ENCODE measurements at places on chromosomes 4 and X. TPM values are rescaled to one million over a fixed set of nuclear protein-coding genes. Genes with fewer than 3 reads are reported as not detected.

The NOX1 gene
- not detected for total RNA-seq

The FAT1 gene
- total RNA-seq, result not detected

DNA sequence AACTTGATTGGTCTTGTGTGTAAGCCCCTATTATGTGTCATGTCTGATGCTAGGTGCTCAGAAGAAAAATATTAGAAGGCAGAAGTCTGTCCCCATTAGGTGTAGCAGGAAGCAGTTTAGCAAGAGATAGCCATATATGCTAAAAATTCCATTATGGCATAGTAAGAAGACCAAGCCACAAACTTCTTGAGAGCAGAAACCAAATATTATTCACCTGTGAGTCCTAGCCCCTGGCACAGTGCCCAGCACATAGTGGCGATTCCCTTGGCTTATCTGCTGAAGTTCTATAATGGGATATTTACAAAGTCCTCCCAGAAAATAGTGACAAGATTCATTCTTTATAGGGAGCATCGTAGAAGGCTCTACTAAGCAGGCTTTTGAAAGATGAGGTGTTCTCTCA, 174.4 kb downstream of the RAB28 start:
- peaks cover 6% of the 10 kb centered on the region for H3K36me3 ChIP-seq
- H3K4me3 ChIP-seq, result no peak overlapping the region
- DNase-seq, result no peak
- no peak overlapping the region for H3K27ac ChIP-seq
- H3K4me1 ChIP-seq, result no peaks in the 10 kb centered on the region

The SMARCA1 gene
- total RNA-seq, result not detected

The HDX gene
- total RNA-seq, result 4.4 TPM
